ENCODE measurements at places on chromosomes 1 and 21.

DNA sequence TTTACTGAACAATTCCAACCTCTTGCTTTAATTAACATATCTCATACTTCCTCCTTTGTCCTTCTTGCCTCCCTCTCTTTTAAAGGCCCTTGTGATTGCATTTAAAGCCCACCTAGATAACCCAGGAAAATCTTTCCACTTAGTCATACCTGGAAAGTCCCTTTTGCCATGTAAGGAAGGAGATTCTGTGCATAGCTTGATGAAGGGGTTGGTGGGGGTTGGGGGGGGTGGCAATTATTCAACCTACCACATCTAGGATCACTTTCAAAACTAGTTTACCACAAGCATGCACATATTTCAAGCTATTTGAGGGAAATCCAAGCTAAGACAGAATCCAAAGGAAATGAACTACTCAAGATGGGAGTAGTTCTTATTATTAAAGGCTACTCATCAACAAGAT lies 249.1 kb upstream of the PTBP2 start:
- DNase-seq = no peak

DNA sequence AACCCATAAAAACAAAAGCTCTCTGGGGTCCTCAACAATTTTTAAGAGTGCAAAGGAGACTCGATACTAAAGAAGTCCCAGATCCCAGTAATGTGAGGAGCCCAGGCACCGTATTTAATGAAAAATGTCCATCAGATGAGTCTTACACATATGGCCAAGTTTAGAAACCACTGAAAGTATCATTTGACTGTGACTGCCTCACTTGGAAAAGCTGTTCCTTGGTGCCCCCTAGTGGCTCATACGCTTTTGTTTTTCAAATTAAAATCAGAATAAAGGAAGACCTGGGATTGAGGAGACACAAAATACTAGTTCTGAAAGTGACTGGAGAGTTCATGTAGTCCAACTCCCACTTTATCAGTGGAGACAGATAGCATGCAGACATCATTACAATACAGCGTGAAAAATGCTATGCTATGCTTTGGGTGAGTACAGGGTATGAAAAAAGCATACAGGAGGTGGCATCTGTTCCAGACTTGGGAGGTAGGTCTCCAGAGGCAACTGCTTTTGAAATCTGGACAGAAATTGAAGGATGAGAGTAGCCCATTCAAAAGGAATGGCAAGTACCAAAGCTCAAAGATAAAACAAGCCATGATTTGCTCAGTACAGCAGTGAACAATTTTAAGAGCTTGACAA lies 33.8 kb downstream of the GDAP2 start:
- peak; percentile 74 for DNase-seq

GRCh38 chr1:168054117-168054516 lies 82.6 kb downstream of the GPR161 start:
- DNase-seq = peak; percentile 25

DNA sequence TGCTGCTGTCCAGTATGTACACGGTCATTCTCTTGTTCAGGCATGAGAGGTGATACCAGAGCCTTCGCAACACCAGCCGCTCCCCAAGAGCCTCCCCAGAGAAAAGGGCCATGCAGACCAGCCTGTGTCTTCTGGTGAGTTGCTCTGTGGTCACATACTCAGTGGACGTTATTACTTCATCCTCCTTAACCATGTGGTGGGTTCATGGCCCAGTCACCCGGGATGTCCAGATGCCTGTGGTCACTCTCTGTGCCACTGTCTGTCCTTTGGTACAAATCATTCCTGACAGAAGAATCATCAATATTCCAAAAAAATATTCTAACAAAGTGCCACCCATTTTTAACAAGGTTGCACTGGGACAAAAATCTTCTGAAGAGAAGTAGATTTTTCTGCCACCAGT lies 8.8 kb upstream of the ZNF124 start:
- no peak for DNase-seq

- DNase-seq = no peak
Measured at GRCh38 chr1:47522935-47523834, 85.3 kb downstream of the FOXD2 start.

All from MM.1S (cell line).